ENCODE measurements at places on chromosomes 5 and 9. TPM values are rescaled to one million over a fixed set of nuclear protein-coding genes. Genes with fewer than 3 reads are reported as not detected.

DNA sequence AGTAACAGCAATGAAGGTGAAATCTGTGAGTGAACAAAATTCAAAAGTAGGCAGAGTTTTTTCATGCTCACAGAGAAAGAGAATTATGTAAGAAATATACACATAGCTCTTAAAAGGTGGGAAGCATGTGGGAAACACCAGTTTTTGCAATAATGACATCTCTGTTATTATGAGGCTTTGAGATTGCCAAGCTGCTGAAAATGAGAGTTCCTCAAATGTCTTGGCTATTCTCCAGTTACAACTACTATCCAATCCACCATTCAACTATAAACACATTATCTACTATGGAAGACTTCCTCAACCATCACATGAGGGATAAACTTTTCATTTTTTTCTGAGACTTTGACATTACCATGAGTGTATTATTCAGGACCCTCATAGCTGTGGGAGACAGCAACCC, 420.8 kb upstream of the ACTBL2 start:
- no peak for DNase-seq

DNA sequence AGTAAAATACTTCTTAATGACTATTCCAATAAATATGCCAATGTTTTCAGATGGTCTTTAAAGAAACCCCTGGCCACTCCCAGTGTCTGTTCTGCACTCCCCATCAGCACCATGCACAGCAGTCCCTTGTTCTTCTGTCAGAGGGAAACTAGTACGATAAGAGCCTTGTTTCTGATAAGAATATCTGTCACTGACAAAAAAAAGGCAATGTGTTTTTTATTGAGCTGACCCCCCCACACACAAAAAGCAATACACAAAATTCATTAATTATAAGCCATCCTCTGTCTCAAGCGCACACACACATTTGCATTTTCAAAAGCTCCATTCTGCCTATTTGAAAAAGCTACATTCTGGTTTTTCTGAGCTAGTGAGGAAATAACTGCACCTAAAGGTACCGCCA, 119.1 kb downstream of the ENC1 start:
- no peak for DNase-seq

Gene EGFL7
- total RNA-seq, result 56.2 TPM

DNA sequence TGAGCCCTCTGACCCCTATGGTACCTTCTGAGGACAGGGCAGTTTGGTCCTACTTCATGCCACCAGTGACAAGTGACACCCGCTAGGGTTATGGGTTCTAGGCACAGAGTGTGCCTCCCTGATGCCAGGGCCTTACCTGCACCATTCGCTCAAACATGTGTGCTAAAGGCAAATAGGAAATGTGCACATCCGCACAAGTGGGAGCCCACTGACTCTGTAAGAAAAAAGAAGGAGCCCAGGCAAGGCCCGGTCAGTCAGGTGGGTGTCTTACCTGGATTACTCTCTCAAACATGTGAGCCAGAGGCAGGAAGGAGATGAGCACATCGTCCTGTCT, 29.1 kb upstream of the MEIKIN start:
- DNase-seq, result no peak

Gene PELO
- total RNA-seq, result 28.1 TPM

Gene CENPH
- 65.7 TPM for total RNA-seq

Gene RELL2
- 2.6 TPM for total RNA-seq

Measured in Daoy (cell line).